CD4-positive, alpha-beta T cell treated with Interleukin-12 subunit alpha and Interleukin-12 subunit beta, for 1 hour (primary cell): ENCODE measurements at places on chromosomes 1 and 21.

DNA sequence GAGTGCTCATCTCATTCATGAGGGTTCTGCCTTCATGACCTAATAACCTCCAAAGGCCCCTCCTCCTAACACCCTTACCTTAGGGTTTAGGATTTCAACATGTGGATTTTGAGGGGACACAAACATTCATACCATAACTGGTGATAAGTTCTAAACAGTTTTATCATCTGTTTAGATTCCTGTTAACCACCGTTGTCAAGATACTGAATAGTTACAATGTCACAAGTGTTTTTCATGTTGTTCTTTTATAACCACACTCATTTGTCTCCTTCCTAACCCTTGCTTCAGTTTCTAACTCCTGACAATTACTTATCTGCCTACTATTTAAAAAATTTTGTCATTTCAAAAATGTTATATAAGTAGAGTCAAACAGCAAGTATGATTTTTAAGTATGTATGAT lies 86.0 kb downstream of the NCAM2 start:
- DNase-seq, result no peak

DNA sequence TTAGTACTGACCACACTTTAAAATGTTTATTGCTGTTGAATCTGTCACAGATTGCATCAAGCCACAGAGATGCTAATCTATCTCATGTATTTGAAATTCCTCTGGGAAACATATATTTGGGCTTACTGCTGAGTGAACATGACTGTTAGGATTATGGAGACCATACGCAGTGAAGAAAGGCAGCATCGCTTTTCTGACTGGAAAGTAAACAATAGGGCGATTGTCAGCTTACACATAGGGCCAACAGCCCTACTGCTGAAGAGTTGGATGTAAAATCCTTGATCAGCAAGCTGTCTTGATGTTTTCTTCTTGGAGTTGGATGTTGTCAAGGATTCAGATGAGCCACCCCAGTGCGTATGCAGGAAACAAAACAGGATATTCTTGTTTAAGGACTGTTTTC lies 368.7 kb upstream of the ADGRL2 start:
- DNase-seq, result no peak

DNA sequence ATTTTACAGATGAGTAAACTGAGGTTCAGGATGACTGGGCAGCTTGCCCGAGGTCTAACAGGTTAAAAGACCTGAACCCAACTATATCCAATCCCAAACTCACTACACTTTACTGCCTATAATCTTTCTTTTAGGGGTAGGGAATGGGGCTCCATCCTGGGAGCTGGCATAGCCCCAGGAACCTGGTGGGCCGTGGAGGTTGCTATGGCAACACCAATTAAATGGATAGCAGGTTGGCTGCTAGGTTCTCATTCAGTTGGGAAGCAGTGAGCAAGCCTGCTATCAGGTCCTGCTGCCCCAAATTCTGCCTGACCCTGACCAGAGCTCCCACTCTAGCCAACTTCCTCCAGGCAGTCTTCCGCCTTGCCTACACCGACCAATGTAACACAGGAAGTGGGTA lies 40.9 kb downstream of the LRP8 start:
- no peak for DNase-seq

DNA sequence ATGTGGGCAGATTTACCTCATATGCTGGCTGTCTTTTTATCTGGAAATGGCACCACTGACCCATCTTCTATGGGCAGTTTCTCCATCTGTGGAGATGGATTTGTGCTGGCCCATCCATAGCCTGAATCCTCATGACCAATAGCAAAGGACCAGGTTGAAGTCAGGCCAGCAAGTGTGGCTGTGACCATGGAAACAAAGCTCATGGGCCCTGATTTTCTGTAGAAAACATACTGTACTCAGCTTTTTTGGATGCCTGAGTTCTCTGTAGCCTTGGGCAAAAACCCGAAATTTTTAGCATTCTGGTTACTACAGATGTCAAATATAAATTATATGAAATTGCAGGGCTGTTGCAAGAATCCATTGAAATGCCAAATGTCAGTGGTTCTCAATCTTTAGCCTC lies 155.0 kb downstream of the PLXNA2 start:
- DNase-seq, result no peak

- peak; percentile 57 for DNase-seq
Observed at GRCh38 chr1:154403261-154403943, 1.7 kb upstream of the IL6R start.
